ENCODE measurements at places on chromosomes 1 and 21.

- no peak for DNase-seq
These were observed 223.7 kb upstream of the ADAMTS5 start for GRCh38 chr21:27190601-27191000.

DNA sequence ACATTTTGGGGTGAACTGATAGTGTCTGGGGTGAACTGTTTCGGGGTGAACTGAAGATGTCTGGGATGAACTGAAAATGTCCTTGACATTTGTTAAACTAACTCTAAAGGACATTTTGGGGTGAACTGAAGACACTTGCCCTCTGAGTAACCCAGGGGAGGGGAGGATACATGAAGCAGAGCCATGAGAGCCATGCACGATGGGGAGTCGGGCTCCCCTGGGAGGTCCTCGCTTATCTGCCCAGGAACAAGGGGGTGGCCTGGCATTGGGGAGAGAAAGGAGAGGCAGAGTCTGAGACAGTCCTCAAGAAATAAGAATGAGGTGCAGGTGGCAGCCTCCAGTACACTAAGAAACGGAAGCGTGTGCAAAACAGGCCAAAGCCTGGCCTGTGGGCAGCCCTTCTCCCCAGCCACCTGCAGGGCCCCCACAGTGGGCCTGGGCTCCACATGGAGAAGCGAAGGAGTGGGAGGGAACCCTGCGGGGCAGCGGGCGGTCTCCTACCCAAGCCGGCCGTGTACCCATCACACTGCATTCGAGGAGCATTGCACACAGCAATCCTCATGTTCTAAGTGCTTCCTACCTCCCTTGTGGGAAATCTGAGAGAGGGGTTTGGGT is 24.2 kb downstream of the RSPH1 start:
- DNase-seq: no peak

DNA sequence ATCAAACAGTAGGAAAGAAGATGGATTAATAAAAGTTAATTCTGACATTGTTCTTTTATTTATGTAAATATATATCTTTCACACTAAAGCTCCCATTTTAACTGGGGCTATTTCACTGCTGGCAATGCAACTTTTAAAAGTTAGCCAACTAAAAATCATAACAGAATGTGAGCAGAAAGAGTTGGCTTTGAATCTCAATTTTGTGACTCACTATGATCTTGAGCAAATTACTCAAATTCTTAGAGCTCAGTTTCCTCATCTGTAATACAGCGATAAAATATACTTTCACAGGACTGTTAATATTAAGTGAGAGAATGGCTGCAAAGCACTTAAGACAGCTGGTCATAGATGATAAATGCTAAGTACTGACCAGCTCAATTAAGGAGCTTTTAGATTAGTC is 10.8 kb downstream of the EFCAB14 start:
- no peak for DNase-seq

GRCh38 chr1:53590104-53590503 is 130.9 kb downstream of the DMRTB1 start:
- DNase-seq: no peak

- no peak for DNase-seq
These were observed 115.3 kb downstream of the RUNX1 start for GRCh38 chr21:34933609-34934335.

GRCh38 chr1:185355947-185356346 is 38.9 kb upstream of the IVNS1ABP start:
- DNase-seq: no peak

GRCh38 chr1:54298284-54299033 is 98.5 kb downstream of the MRPL37 start:
- no peak for DNase-seq

GRCh38 chr1:204545202-204545601 is 29.0 kb downstream of the MDM4 start:
- DNase-seq: no peak

DNA sequence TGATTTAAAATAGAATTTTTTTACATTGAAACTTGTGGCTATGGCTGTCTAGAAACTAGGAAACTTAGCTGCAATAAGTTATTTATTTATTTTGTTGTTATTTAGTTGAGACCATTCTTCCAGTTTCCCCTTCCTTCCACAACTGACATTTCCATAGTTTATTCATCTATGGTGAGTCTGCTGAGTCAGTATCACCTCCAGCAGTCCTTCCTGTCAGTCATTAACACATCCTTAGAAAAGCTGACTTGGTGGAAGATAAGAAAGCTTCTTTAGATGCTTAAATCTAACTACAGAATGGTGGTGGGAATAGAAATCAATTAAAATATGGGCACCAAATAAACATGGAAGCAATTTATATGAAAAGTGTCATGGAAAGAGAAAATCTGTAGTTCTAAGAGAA is 714.0 kb downstream of the RWDD3 start:
- DNase-seq: no peak

DNA sequence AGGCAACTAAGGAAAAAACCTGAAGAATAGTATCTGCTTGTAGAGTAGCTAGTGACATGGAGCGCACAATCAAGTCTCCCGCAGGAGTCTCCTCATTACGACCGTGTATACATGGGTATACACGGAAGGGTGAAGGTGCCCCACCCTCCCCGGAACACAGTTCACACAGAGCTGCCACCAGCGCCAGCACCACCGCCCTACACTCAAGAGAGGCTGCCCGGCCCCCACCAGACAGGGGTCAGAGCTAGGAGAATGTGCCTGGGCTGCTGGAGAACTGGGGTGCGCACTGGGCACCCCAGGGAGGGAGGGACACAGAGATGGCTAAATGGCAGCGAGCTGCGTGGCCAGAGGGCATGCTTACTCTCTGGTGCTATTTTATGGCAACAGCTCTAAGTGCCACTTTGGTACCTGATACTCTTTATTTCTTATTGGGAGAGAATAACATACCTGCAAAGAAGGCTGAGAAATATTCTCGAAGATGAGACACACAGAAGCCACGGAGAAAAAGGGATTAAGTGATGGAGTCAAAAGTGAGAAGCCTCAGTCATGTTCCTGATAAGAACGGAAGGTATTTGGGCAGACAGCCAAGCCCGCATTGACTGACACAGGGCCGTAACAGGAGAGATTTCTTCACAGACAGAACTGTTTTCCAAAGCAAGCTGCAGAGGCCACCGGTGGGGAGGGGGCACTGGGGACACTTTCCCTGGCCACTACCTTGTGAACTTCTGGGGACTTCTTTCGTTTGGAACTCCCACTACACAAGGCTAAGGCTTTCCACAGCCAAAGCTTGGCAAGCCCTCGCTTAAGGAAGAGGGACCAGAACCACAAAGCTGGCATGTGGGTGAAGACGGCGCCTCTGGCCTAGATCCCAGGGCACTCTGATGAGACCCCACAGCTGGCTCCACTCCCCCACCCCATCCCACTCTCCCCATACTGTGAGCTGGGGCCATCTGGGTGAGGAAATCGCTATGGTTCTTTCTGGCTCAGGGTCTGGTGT is 108.0 kb downstream of the PGBD5 start:
- DNase-seq: no peak

DNA sequence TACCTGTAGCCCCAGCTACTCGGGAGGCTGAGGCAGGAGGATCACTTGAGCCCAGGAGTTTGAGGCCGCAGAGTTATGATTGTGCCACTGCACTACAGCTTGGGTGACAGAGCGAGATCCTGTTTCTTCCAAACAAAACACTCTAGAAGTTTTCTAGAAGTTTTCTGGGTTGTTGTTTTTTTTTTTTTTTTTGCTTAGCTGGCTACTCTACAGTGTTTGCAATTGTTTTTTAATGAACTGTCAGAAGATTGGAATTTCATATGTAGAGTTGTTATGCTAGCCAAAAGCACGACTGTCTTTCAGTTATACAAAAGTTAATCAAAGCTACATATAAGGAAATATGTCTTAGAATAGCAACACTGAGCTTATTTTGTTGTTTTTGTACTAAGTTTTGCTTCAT is 30.9 kb upstream of the NEXN start:
- DNase-seq: no peak

GRCh38 chr1:154405747-154406571 is 816 bp downstream of the IL6R start:
- peak; percentile 41 for DNase-seq

- DNase-seq: no peak
These were observed 454.3 kb downstream of the MATN1 start for GRCh38 chr1:30268923-30269666.

- no peak for DNase-seq
These were observed 26.4 kb downstream of the HIVEP3 start for GRCh38 chr1:41892301-41892781.

GRCh38 chr1:206578068-206578977 is 33.9 kb downstream of the EIF2D start:
- DNase-seq: no peak
